NCI-H187 treated with DMSO at 0.1 percent for 48 hours (cell line): ENCODE measurements at places on chromosomes 3 and 15.

GRCh38 chr3:136836511-136837156 is 17.7 kb downstream of the SLC35G2 start:
- no peak for DNase-seq

GRCh38 chr15:89442671-89443307 is 53.6 kb downstream of the RHCG start:
- no peak for DNase-seq

DNA sequence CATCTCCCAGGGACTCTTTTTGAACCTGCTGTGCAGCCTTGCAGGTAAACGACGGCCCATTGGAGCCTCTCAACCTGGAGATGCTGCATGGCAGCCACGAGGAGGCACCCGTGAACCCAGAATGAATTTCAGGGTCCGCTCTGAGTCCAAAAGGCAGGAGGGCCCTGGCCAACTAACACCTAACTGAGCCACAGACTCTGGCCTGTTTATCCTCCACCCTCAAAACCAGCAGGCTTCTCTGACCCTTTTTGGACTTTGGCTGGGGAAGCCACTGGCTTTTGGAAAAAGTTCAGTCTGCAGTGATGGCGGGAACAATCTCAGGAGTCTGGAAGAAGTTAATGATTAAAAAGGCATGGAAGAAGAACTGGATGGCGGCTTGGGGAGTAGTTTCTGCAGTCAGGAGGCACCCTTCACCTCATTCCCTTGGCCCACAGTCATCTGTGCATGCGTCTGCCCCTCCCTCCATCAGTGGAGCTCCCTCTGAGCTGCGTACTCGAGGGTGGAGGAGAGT is 4.1 kb downstream of the PXYLP1 start:
- no peak for DNase-seq

DNA sequence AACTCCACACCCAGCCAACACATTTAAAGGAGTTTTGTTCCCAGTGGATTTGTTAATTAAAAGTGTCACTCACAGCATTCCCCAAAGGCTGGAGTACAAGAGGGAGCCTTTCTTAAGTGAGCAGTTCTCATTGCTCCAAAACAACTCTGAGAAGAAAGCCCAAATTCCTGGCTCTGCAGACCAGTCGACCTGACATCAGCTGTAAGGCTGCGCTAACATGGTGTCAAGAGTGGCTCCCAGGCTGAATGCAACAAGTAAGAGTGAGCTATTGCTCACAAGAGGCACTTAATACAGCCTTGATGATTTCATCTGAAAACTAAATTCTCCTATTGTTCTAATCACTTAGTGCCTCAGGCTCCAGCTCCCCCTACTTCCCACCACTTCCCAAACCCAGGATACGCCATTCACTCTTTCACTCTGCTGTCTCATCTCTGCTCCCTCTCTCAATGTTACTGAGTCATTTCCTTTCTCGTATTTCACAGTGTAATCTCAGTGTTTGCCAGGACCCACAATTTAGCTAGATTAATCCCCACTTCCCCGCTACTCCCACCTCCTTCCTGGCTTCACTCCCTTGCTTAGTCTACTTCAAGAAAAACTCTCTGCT is 81.8 kb downstream of the WWTR1 start:
- DNase-seq = no peak

DNA sequence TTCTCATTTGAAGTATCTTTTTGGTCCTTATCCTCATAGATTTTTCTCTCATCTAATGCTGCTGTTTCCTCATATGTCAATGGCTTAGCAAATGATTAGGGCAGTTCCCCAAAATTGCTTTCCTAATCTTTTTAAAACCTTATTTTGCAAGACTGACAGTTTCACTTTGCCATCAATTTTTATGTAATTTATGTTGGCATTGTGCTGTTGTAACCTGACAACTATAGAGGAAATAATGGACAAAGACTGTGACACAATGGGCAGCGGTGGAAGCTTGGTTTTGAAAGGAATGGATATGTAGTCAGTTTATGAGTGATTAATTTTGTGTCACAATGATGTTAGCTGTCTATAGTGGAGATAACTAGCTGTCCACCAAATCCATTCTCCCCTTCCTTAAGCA is 10.6 kb upstream of the SH3BP5 start:
- DNase-seq = no peak

DNA sequence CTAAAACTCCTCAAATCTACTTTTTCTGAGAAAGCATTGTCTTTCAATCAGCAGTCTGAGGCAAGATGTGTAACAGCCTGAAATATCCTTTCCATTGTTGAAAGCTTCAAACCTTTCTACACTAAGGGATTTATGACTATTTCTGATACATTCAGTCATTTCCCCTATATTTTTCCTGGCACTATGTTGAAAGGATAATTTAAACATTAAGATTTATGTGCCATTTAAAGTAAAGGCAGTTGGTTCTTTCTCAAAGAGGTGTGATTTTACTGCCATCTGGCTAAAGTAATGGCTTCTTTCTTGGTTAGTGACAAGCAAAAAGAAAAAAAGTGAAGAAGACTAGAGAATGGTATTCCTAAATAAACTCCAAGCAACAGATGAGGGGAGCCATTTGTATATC is 249.6 kb upstream of the COL8A1 start:
- DNase-seq = no peak

GRCh38 chr15:69132977-69133861 is 27.2 kb upstream of the GLCE start:
- no peak for DNase-seq

- DNase-seq = no peak
Observed at GRCh38 chr3:101902041-101902440, 52.7 kb downstream of the NFKBIZ start.

DNA sequence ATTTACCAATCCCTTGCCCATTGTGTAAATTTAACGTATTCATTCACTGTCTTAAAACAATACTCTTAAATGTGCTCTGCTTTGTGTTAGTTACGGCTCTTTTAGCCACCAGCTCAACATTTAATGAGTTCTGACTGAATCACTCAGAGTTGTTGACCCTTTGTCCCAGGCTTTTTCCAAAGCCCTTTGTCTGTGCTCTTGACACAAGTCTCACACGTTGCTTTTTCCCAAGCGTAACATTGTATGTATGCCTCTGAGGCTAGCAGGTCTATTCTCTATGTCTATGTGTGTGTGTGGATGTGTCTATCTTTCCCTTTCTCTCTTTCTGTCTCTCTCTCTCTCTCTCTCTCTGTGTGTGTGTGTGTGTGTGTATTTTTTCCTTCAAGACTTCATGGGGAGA is 435.4 kb upstream of the GOLIM4 start:
- DNase-seq = no peak

- no peak for DNase-seq
Observed at GRCh38 chr3:133987948-133988484, 41.7 kb downstream of the SLCO2A1 start.

- no peak for DNase-seq
Observed at GRCh38 chr3:5181469-5182141, 5.9 kb upstream of the EDEM1 start.

DNA sequence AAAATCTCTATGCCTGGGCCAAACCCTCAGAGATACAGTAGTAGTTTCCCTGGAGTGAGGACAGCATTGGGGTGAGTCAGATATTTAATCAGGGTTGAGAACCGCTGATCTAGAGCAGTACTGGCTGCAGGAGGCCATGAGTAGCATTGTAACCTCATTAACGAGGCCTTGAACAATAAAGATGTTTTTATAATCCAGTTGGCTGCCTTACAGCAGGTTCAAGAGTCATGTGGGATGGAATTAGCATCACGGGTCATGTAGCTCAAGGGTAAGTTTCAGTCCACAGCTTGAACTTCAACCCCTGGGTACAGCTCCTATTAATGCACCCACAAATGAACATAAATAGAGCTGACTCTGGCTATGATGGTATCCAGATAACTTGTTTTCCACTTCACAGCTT is 5.1 kb downstream of the HPS3 start:
- DNase-seq = no peak

DNA sequence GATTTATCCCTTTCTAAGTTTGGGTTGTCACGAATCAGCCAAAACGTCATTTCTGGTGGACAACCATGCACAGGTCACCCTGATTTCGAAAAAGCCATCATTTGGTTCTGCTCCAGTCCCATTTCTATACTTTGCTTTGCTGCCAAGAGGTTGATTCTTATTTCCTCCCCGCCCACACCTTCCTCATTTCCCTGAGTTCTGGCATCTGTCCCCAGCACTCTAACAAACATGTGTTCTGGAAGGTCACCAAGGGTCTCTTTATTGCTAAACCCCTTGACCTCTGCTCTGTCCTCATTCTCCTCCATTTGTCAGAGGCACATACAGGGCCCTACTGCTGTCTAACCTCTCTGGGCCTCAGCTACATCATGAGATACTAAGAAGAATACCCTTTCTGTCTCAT is 36.4 kb upstream of the PTPRG start:
- DNase-seq = no peak

- peak; percentile 38 for DNase-seq
Observed at GRCh38 chr3:127791221-127791913, 30.9 kb downstream of the MGLL start.

- DNase-seq = no peak
Observed at GRCh38 chr3:119555309-119555735, 4.1 kb downstream of the CD80 start.

- DNase-seq = no peak
Observed at GRCh38 chr3:184354121-184354728, 7.2 kb downstream of the CLCN2 start.

DNA sequence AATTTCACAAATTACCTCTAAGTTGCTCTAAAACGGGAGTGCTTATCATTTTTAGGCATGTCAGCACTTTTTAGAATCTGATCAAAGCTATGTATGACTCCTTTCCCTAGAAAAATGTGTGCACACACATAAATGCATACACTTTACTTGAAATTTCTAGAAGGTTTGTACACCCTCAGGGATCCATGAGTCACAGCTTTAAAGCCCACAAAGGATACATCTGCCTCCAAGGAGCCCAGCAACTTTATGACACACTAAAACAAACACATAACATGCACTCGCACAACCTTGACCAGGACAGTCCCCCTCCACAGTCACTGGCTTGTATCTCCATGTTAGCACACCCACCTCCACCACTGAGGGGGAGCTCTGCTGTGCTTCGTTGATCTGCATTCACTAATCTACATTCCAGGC is 722.0 kb upstream of the CFAP20DC start:
- DNase-seq = no peak

GRCh38 chr15:80846031-80846815 is 67.1 kb downstream of the CEMIP start:
- DNase-seq = no peak

DNA sequence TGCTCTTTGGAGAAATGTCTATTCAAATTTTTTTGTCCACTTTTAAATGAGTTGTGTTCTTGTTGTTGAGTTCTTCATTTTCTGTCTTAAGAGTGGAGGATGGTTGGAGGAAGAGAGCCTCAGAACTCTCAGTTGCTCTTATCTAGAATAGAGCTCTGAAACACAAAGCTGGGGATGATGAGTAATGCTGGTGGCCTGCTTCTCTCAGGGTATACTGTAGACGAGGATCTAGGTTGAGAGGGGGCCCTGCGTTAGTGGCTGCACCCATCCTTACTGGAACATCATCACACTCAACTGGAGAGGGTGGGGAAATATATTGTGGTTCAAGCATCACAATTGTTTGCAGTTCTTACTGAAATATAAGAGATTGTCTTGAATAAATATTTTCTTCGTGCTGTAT is 1.8 kb downstream of the SPTSSB start:
- no peak for DNase-seq

DNA sequence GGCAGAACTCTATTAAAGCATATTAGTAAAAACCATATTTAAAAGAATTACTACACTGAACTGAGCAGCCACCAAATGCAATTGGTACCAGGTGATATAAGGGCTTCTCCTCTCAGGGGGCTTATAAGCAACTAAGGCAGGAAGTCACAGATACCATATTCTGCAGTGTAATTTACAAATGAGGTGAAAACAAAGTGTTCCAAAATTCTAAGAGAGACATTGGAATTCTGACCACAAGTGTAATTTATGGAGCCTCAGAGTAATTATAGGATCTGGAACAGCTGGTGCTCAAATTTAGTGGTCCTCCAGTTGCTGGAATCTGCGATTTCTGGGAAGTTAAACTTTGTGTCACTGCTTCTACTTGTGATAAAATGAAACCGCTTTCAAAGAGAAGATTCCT is 3.1 kb upstream of the NR1I2 start:
- DNase-seq = no peak

DNA sequence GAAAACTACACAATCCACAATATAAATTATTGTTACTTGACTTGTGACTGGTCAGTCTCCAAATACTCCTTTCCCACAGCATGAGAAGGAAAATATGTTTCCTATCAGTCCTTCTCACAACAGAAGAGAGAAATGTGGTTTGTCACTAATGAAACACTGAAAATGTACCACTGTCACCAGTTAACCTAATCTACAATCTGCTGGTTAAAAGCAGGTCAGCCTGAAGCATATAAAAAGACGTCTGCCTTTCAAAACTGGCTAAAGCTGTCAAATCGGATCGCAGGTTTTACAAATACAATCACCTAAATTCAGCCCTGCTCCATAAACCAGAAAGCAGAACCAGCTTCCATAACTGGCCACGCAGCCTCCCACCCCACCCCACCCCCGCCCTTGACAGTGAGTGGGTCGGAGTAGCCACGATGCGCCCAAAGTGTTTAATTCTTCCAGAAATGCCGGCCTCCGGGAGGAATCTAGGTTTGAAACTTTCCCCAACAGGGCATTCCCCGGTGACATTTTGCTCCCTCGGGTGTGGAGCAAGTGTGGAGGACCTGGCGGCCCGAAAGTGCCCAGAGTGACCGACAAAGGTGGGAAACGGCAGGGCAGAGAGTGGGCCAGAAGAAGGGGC is 682 bp downstream of the ETFA start:
- no peak for DNase-seq

- DNase-seq = no peak
Observed at GRCh38 chr3:172622156-172622555, 88.7 kb downstream of the NCEH1 start.

- DNase-seq = no peak
Observed at GRCh38 chr15:84772467-84772866, 24.1 kb downstream of the ZNF592 start.
